ENCODE measurements at places on chromosomes 11 and 22.

- peak; percentile 25 for DNase-seq
Observed at GRCh38 chr11:34149786-34150185, 44.4 kb downstream of the NAT10 start.

DNA sequence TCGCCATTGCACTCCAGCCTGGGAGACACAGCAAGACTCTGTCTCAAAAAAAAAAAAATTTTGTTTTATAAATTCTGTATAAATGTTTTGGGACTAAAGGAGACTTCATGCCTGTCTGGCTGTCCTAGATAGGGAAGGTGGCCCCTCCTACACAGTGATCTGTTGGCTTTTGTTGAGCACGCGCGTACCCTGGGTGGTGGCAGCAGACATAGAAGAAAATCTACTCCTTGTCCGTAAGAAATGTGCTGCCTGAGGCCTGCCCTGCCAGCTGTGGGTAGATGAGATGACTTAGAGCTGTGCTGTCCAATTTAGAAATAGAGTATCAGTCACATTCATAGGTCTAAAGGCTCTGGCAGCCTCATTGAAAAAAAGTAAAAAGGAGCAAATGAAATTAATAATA, 37.0 kb downstream of the AP2A2 start:
- DNase-seq, result no peak

DNA sequence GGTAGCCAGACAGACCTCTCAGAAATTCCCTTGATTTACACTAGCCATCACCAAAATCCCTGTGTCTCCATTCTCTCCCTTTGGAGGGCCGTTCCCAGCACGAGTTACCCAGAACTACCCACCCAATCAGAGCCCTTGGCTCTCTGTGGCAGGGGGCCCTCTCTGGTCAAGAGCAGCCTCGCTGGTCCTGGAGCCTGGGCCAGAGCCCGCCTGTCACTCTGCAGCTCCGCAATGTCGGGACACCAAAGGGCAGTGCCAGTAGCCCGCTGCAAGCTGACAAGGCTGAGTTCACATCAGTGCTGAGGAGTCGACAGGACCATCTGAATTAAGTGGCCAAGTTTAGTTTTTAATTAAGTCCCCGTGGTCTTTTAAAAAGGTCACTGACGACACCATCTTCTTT, 241.6 kb downstream of the ST3GAL4 start:
- DNase-seq, result no peak

DNA sequence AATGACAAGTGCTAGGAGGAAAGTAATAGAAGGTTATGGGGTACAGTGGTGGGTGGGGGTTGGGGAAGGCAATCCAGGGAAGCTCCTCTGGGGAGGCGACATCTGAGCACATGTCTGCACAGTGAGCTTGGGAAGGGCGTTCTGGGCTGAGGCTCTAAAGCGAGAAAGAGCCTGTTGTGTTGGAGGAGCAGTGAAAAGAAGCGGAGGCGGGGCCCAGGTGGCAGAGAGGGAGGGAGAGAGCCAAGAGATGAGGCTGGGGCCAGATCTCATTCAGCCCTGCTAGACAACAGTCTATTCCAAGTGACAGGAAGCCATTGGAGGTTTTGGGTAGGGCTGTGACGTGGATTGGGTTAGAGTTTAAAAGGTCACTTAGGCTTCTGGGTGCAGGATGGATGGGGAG, 55.3 kb upstream of the PARVG start:
- DNase-seq, result no peak

- no peak for DNase-seq
Observed at GRCh38 chr11:86194998-86195397, 49.6 kb upstream of the EED start.

GRCh38 chr11:25890626-25891260, 441.2 kb upstream of the ANO3 start:
- no peak for DNase-seq

GRCh38 chr11:87125257-87125656, 87.5 kb downstream of the TMEM135 start:
- no peak for DNase-seq

DNA sequence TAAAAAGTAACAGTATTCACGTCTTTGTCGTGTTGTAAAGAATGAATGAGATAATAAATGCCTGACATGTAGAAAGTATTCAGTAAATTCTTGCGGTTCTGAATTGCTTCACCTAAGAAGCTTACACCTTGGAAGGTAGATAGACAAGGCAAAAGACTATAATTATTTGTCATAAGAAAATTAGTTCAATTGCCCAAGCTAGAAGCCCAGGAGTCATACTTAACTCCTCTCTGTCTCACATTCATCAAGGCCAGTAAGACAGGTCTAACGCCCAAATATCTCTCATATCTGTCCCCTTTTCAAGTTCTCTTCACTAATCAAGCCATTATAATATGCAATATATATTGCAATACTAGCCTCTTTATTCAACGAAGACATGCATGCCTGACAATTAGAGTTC, 87.7 kb upstream of the AMOTL1 start:
- no peak for DNase-seq

- no peak for DNase-seq
Observed at GRCh38 chr22:25736378-25737011, 5.5 kb upstream of the MYO18B start.

DNA sequence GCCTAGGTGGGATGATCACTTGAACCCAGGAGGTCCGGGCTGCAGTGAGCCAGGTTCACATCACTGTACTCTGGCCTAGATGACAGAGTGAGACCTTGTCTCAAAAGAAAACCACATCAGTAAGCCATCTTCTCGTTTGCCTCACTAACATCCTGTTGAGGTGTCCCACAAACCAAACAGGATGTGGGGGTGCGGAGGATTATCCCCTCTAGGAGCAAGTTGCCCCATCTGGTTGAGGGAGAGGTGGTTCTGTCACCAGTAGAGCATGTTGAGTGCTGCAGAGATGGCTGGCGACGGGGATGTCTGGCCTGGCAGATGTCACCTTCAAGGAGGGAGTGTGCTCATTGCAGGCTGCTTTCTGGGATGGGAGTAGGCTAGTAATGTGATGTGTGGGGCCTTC, 72.4 kb downstream of the ZNRF3 start:
- DNase-seq, result no peak

DNA sequence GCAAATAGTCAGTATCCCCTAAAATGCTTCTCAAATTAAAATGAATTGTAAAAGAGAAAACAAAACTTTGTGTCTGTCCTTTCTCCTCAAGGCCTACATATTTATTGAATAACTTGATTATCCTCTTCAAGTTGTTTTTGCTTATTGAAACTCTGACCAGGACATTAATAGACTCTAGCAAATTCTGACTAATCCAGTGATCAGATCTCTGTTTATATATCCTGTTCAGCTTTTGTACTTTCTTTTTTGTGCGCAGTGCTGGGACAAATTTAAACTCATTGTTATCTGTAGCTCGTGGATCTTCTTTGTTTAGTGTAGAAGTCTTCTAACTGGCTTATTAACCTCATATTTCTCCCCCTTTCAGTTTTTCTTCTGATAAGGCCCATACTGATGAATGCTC, 139.9 kb upstream of the SORL1-AS1 start:
- peak; percentile 46 for DNase-seq

- DNase-seq, result no peak
Observed at GRCh38 chr11:125679397-125679796, 1.2 kb downstream of the ACRV1 start.

- DNase-seq, result no peak
Observed at GRCh38 chr11:118703563-118704106, 24.2 kb upstream of the TREH start.

GRCh38 chr11:67043572-67044349, 12.9 kb upstream of the RHOD start:
- DNase-seq, result no peak

DNA sequence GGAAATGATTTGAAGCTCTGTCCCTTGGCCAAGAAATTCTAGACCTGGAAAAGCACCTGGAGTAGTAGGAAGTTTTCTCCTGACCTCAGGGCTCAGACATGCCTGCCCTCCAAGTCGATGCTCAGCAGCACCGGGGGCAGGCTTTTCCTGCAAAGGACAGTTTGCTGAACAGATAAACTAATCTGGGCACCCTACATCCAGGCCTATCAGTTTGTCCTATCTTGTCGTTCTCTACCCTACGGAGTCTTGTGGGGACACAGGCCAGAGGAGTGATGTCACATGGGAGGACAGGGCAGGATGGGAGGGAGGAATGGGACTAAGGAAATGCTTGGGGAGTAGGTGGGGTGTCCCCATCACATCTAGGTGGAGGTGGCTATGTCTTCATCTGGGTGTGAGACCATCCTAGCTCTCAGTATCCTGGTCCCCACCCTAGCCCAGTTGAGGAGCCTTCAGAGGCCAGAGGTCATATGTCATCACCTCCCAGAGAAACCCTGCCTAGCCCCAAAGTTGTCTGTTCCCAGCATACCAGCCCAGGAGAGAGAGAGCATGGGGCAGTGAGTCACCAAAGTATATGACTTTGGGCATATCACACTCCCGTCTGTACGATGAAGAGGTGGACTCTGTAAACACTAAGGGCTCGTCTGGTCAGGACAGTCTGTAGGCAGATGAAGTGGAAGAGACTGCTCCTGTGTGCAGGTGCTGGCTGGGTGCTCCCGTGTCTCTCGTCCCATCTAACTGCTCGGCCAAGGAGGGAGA, 18.1 kb upstream of the FCHSD2 start:
- DNase-seq, result no peak

GRCh38 chr11:112404112-112404511, 143.5 kb upstream of the PLET1 start:
- no peak for DNase-seq

- no peak for DNase-seq
Observed at GRCh38 chr22:18095101-18095805, 15.4 kb upstream of the TUBA8 start.

DNA sequence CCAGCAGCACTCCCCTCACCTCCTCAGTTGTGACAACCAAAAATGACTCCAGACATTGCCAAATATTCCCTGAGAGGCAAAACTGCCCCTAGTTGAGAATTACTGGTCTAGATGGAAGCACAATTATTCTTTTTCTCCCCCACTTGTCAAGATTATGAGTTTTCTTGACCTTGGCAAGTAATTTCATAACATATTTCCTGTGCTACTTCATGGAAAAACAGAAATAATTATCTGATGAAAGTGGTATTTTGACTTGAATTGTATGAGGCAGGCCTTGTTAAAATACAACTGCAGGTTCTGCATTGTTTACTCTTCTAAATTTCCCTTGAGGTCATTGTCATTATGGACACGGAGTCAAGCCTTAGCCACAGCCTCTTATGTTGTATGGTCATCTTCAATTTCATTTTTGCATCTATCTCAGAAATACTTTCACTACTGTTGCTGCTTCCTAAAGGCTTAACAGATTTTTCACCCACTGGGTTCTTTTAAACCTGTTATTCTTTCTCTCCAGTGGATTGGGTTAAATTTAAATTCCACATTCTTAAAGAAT, 32.2 kb upstream of the LDLRAD3 start:
- no peak for DNase-seq

- DNase-seq, result peak; percentile 95
Observed at GRCh38 chr11:65274735-65275682, 13.2 kb downstream of the POLA2 start.

DNA sequence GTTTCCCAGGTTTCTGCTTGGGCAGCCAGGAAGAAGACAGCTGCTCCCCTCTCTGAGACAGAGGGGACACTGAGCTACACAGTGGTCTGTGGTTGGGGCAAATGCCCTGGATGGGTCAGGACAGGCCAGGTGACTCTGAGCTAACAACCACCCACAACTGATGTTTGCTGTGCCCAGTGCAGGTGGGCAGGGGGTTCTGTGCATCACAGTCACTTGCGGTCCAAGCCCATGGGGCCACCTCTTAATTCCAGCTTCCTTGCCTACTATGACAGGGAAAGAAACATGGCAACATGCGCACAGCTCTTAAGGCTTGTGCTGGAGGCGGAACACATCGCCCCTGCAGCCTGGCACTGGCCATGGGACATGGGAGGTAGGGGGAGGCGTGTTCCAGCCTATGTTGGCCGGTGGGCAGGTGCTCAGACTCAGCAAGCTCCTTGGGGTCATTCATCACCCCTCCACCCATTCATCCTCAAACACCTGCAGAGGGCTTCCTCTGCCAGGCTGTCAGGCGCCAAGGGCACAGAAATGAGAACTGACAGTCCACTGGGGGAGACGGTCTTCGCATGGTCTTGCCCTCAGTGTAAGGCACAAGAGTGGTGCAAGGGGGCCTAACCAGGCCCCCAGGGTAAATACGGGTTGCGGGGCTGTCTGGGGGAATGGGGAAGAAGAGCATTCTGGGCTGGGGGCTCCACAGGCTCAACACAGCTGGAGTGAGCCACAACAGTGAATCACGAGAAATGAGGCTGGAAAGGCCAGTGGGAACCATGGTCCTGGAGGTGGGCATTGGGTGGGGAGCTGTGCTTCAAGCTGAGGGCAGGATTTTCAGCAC, 55.6 kb downstream of the ARFGAP3 start:
- DNase-seq, result no peak

GRCh38 chr11:92688416-92688815, 281.0 kb upstream of the MTNR1B start:
- no peak for DNase-seq

DNA sequence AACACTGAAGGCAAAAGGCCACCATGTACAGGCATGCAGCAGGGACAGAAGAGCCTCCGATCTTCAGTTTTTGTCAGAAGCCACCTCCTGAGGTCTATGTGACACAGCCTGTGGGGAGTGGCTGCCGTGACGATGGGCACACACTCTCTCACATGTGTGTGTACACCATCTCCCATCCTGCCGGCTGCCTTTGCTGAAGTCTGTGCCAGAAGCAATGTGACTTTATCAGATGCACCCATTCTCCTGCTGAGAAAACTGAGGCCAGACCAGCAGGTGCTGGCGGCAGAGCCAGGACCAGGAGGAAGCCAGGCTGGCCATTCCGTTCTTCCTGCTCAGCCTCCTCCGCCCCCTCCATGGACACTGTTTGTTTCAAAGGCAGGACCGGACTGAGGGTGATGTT, 16.7 kb downstream of the SHANK2 start:
- no peak for DNase-seq
